ENCODE measurements at places on chromosomes 6 and 20.

- no peak for DNase-seq
These were observed 245.8 kb downstream of the TTLL2 start for GRCh38 chr6:167570460-167571400.

- DNase-seq = no peak
These were observed 100.5 kb upstream of the STXBP5 start for GRCh38 chr6:147103694-147104093.

- DNase-seq = no peak
These were observed 55.5 kb downstream of the REV3L start for GRCh38 chr6:111427341-111428116.

GRCh38 chr6:134553936-134554335, 236.0 kb upstream of the SGK1 start:
- DNase-seq = no peak

DNA sequence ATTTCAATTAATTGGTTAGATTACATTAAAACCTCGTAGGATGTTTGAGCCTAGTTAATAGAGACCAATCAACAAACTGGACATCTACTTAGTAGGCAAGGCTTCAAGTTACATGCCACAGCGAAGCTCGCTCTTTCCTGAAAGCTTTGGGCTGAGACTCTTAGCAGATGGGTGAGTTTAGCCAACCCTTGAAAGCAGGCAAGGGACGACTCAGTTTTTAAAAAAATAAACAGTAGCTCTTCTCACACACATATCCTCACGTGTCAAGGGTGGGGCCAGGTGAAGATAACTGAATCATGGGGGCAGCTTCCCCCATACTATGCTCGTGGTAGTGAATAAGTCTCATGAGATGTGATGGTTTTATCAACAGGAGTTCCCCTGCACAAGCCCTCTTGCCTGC, 775 bp downstream of the MTFR2 start:
- DNase-seq = no peak

- no peak for DNase-seq
These were observed 189.4 kb upstream of the RREB1 start for GRCh38 chr6:6918216-6918983.

- DNase-seq = no peak
These were observed 1355.9 kb downstream of the GRIK2 start for GRCh38 chr6:102749210-102749971.

DNA sequence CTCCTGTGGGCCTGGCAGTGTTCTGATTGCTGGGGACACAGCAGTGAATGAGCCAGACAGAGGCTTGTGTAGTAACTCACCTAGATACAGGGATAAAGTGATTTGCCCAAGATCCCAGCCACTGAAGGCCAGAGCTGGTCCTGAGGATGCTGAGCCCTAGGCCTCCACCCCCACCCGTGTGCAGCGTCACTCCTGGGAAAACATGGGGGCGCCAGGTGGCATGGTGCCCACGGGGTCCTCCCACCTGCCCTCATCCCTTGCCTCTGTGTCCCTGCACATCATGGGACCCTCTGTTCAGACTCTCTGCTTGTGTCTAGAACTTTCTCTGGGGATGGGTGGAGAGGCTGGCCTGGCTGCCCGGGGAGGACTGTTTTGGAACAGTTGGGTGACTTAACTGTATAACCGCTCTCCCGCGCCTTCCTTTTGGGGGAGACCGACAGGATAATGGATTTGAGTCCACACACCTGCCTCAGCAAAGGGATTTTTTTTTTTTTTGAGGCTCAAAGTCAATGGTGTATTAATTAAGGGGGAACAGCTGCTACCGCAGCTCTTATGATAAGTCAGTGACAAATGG, 19.6 kb downstream of the LEMD2 start:
- DNase-seq = no peak

GRCh38 chr20:24978513-24978912, 14.0 kb downstream of the APMAP start:
- DNase-seq = peak; percentile 3

GRCh38 chr6:98875375-98875774, 41.0 kb downstream of the POU3F2 start:
- no peak for DNase-seq

DNA sequence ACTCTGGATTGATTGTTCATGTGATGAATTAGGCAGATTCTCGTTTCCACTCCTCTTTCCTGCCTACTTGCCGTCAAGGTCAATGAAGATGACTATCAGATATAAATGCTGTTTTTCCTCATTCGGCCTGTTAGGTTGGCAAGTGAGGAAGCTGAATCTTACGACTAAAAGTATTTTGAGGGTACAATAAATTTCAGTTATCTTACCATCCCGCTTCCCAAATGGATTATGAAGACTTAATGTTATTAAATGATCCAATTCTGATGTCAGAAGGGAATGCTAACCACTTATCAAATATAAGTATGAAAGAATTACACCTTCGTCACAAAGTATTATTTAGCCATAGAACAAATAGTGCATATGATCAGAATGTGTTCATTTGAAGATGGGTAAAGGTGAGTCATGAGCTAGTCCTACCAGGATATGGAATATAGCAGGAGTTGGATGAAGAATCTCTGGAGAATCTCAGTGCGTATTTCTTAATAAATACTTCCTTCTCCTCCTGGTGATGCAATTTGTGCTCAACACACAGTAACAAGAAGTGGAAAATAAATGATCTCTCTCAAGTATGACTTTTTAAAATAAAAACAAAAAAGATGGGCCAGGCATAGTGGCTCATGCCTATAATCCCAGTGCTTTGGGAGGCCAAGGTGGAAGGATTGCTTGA, 4.6 kb downstream of the GPLD1 start:
- no peak for DNase-seq

DNA sequence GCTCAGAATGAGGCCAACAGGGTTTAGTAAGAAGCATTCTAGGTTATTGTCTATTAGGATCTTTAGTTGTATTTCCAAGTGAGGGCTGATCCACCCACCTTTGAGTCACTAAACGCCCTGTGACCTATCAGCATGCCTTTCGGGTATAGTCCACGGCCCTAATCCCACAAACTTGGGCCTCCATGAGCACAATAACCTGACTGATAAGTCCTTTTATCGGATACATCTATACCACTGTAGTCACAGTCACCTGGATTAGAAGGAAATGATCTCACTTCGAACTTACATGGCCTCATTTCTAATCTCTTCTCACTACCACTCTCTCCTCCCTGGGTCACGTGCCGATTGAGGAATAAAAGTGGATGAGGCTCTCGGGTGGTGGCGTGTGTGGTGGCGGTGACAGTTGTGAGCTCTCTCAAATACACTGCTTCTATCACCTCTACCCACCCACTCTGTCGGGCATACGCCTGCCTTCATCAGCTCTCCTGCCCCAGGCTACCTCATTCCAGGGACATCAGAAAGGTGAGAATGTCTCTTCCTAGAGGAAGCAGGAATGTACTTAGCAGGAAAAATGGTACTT, 65.2 kb downstream of the TRAM2 start:
- DNase-seq = no peak
